ENCODE measurements at places on chromosomes 3 and 15.
A peak's percentile ranks its signal among the peaks of the same experiment; 100 is the strongest.

- DNase-seq, result no peak
These were observed 325.5 kb downstream of the RBMS3 start for GRCh38 chr3:29606416-29606815.

DNA sequence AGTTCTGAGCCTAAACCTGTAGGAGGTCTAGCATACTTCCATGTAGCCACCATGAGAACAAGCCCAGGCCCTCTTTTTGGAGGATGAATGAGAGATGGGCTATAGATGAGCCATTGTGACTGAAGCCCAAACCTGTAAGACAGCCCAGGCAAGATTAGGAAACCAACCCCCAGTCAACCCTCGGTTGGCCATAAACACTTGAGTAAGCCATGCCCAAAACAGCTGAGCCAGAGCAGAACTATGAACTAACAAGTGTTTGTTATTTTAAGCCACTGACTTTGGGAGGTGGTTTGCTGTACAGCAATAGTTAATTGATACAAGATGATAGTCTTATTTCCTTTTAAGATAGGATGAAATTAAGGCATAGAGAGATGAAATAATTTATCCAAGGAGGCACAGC, 12.4 kb upstream of the CPNE4 start:
- DNase-seq, result no peak

DNA sequence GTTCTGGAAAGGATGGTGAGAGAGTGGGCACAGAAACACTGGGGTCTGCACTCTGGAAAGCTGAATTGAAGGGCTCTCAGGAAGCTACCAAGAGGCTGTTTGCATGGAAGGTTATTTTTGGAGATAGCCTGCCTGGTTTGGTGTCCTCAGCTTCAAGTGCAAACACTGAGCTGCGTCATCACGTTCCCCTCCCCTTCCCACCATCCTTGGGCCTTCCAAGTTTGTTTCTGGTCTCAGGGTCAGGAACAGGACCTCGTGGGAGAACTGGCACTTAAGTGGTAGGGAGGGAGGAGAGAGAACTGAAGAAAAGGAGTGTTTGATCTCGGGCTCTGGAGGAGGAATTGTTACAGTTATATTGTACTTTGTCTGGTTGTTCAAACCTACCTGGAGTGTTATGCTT, 10.6 kb downstream of the ST6GAL1 start:
- no peak for DNase-seq

DNA sequence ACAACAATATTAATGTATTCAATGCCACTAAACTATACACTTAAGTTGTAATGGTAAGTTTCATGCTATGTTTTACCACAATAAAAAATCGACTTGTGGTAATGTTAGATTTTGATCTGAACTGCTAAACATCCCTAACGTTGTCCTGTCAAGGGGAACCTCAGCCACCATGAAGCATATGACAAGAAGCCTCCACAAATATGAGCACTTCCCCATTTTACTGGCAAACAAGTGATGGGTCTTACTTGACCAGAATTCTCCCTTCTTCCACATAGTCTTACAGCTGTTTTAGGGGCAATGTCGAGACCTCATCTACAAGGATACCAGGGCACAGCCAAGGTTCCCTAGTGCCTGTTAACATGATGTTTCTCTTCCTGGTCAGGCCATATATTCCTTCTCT, 124.2 kb upstream of the ABI3BP start:
- no peak for DNase-seq

GRCh38 chr3:147655236-147655635, 246.1 kb downstream of the ZIC1 start:
- peak; percentile 9 for DNase-seq

DNA sequence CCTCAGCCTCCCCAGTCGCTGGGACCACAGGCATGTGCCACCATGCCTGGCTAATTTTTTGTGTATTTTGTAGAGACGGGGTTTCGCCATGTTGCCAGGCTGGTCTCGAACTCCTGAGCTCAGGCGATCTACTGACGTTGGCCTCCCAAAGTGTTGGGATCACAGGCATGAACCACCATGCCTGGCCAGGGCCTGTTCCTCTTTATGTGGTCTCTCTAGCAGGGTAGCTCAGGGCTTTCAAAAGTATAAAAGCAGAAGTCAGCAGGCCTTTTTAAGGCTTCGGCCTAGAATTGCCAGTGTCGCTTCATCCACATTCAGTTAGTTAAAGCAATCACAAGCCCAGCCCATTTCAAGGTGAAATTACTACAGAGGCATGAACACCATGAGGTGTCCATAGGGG, 7.6 kb downstream of the VHL start:
- no peak for DNase-seq

GRCh38 chr3:191557322-191557721, 96.4 kb downstream of the PYDC2 start:
- DNase-seq, result no peak

DNA sequence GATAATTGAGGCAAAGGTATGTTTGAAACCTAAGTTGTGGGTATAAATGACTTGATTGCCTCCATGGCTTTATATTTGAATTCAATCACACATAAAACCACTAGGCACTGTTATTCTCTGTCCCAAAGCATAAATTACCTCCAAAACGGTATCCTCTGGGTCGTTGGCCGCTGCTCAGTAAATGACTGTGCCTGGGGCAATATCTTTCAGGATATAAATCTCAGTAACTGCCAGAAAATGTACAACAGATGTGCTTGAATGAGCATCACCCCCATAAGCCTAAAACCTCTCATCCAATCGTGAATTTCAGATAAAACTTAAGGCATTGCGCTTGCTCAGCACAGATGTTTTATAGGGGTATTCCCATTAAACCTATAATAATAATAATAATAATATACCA, 19.0 kb upstream of the C3orf49 start:
- no peak for DNase-seq

- DNase-seq, result no peak
These were observed 106.2 kb downstream of the TMCO5A start for GRCh38 chr15:38040615-38041014.

GRCh38 chr15:66692808-66693596, 9.0 kb upstream of the SMAD6 start:
- DNase-seq, result no peak

DNA sequence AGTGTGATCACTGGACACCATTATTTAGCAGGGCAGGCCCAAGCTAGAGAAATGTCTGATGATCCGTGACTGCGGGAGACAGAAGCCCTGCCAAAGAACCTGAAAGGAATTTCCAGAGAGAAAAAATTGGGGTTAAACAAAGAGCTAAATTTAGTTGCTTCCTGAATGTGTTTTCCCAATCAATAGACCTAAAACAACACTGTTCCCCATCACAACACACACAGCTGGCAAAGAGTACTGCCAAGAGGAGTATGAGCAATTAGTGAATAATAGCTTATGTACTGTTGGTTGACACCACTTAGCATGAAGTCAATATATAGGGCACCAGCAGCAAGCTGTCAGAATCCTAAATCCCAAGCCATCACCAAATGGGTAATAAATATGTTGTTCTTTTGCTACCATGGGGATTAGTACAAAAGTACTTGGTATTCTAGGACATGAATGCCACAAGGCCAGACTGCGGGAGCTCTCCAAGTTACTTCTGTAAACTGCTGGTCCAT, 35.7 kb downstream of the CLK3 start:
- DNase-seq, result peak; percentile 16

DNA sequence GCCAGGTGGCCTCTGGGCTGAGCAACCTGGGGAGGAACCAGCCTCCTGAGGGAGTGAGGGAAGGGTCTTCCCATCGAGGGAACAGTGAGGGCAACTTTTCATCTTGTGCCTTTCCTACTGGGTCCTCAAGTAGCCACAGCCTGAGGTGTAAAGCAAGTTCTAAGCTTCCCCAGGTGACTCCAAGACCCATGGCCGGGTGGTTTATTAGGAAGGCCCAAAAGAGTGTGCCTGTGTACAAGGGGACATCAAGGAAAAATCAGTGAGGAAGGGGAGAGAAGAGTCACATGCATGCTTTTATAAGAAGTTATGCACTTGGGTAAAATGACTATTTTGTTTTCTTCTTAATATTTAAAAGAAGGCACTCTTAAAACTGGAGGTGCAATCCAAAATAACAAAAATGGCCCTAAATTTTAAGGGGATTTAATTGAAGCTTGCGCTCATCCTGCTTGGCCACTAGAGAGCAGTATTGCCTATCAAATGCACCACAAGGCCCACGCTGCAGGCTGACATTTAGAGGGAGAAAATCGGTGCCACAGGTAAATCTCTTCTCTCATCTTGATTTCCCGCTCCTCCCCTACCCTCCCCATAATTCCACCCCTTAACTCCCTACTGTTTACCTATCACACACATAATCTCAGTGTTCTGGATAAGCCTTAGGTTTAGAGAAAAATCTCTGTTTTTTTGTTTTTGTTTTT, 6.7 kb downstream of the NANOGP8 start:
- DNase-seq, result peak; percentile 16

GRCh38 chr15:62165104-62165792, at the start of gene C2CD4B:
C2CD4B (minus strand) TSS chr15:62165285; CDS start chr15:62164984, 301 bp downstream.
- DNase-seq, result peak; percentile 12

GRCh38 chr15:36758800-36759199, 179.4 kb downstream of the CDIN1 start:
- DNase-seq, result no peak

DNA sequence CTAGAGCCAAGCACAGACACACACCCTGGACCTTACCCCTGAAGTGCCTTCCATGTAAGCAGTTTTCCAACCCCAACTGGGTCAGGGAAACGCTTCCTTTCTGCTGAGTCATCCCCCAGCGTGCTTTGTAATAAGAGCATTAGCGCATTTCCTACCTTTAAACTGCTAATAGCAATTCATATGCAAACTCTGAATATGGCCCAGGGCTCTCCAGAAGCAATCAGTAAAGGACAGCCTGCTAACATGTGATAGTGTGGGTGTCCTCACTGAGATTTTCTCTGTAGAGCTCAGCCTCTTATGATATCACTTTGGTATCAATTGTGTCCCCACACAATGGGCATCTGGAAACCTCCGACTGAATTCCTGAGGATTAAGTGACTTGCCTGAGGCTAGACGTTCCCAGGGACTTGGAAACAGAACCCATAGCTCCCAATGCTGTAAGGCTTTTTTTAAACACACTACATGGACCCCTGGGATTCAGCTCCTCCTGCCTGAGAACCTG, 5.6 kb downstream of the GABRB3 start:
- DNase-seq, result no peak

GRCh38 chr3:112122870-112123269, 10.2 kb downstream of the GCSAM start:
- no peak for DNase-seq

GRCh38 chr3:59935025-59935424, 885.2 kb upstream of the CFAP20DC start:
- no peak for DNase-seq

DNA sequence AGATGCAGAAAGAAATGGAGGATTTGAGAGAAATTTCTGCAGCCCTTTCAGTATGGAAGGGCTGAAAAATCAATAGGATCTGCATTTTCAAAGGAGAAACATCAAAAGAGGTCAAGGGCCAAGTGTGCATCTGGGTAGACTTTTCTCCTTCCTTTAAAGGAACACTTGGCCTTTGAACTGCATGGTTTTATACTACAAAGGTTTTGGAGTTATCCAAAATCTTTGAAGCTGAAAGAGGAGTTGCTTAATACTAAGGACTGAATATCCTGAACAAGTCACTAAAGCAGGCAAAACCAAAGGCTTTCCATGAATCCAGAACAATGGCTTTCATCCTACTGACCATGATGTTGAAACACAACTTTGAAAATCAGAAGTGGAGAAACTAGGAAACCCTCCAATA, 553.7 kb upstream of the LMCD1 start:
- no peak for DNase-seq

- no peak for DNase-seq
These were observed 216.3 kb upstream of the MLF1 start for GRCh38 chr3:158354713-158355112.

DNA sequence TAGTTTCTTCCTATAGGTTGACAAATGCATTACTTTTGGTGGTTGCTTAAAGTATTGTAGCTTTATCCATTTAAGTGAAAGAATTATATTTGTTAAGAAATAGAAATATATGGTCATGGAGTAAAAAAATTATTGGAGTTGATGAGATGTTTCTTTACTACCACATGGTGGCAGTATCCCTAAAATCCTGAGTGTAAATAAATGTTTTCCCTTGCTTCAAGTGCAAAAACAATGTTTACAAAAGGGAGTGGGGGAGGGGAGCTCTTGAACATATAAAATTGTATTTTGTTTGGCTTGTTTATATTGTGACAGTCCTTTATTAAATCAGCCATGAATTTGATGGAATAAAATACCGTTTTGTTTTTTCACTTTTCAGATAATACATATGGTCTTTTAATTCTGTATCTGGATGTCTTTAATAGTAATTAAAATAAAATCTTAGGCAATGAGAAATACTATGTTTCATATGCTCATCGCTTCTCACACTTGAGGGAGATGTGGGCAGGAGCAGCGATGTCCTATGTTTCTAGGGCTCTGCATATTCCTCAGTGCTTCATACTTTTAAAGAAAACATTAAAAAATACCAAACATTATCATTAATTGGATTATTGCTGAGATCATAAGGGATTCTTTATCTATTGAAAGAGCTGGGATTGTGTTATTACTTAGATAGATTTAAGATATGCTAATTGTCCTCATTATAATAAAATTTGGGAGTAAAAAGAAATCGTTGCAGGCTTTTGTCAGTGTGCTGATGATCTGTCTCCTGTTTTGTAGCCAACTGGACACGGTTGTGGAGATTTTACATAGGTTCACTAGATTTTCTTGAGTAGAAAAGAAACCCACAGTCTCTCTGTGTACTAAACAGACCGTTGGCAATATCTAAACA, 349.7 kb downstream of the TUSC7 start:
- DNase-seq, result no peak

DNA sequence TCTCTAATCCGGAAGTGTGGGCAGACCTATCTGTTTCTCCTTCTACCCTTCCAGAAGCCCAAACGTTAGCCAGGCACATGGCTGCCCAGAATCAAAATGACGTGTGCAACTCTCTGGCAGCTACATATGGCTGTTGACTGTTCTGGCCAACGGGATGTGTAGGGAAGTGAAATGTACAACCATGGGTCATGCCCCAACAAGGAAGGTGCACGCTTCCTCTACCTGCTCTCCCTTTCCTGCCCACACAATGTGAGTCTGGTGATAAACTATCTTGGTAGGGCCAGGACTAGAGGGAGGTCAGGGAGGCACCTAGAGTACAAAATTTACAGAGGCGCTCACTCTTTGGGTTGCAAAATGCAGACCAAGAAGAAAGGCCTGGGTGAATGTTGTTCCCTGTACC, 495.9 kb upstream of the PROK2 start:
- DNase-seq, result no peak

- DNase-seq, result no peak
These were observed 13.0 kb upstream of the SEC62 start for GRCh38 chr3:169953462-169954141.

DNA sequence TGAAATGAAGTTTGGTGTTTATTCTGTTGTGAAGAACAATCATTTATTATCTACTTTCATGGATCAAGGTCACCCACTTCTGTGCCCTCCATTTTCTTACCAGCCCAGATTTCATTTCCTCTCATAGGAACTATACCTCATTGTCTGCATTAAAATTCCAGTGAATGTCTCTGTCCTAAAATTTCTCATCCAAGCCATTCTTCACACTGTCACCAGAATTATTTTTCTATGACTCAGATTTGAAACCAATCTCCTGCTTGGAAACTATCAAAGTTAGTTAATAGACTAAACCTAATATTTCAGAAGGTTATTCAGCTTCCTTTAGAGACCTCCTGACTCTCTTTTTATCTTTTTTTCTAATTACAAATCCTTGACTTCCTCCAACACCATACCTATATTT, 364.1 kb upstream of the CBLB start:
- DNase-seq, result no peak

Data from mammary epithelial cell (primary cell).